ENCODE measurements at places on chromosomes 11 and 22. TPM values are rescaled to one million over a fixed set of nuclear protein-coding genes. Genes with fewer than 3 reads are reported as not detected.

The SCN3B gene
- total RNA-seq = not detected

The MYBPC3 gene
- not detected for total RNA-seq

The OR8D4 gene
- not detected for total RNA-seq

The OR5P2 gene
- not detected for total RNA-seq

The OR4D5 gene
- total RNA-seq = not detected

The OR56A1 gene
- not detected for total RNA-seq

The TMPRSS5 gene
- 0.14 TPM for total RNA-seq

The SCUBE1 gene
- 5.0 TPM for total RNA-seq

The TMEM151A gene
- under 0.01 TPM for total RNA-seq

The DMC1 gene
- total RNA-seq = 2.7 TPM

The APOA5 gene
- not detected for total RNA-seq

All from smooth muscle cell of bladder (primary cell).